ENCODE measurements at places on chromosomes 13 and 19. TPM values are rescaled to one million over a fixed set of nuclear protein-coding genes. Genes with fewer than 3 reads are reported as not detected.

- DNase-seq = no peak
Observed at GRCh38 chr13:22027566-22027965, 356.7 kb downstream of the FGF9 start.

GRCh38 chr19:1377965-1378785 lies 5.5 kb upstream of the NDUFS7 start:
- no peak for DNase-seq

DNA sequence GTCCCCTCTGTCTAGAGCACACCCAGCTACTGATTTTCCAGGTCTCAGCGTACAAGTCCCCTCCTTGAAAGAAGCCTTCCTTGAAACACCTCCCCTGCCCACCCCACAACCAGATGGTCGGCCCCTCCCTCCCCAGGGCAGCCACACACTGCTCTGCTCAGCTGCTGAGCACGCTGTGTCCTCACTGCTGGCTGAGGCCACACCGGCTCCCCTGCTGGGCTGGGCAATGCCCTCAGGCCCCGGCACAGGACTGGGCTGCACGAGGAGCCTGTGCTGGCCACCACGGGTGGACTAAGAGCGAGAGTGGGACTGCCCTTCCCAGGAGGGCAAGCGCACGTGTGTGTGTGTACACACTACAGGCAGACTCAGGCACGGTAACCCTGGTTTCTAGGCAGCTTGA lies 11.8 kb upstream of the RSPH6A start:
- no peak for DNase-seq

- DNase-seq = no peak
Observed at GRCh38 chr13:77519808-77520207, 15.7 kb upstream of the SCEL start.

DNA sequence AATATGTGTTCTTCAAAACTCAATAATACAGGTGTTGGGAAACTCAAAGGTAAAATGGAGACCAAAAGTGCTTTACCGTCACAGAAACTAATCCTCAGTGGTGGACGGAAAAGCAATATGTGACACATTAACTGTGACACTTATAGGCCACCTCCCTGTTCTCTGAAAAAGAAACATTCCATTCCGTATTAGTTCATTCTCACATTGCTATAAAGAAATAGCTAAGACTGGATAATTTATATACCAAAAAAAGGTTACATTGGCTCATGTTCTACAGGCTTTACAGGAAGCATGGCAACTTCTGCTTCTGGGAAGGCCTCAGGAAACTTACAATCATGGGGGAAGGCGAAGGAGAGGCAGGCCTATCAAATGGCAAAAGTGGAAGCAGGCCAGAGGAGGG lies 435.3 kb upstream of the HTR2A start:
- DNase-seq = no peak

DNA sequence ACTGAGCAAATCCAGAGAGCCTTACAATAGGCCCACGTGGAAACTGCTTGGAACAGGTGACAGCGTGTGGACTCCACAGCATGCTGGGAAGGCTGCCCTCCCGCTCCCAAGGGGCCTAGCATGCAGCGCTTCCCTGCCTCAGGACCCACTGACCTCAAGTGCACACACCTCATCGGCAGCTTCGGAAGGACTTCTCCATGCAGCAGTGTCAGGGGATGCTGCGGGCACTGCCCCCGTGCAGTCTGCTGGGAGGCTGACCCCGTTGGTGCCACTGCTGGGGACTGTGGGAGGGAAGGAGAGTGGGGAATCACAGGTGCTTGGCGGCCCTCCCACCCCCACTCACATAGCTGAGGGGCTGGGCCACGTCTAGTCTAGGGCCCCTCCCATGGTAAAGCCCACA lies 17.2 kb downstream of the CAPS start:
- DNase-seq = no peak

DNA sequence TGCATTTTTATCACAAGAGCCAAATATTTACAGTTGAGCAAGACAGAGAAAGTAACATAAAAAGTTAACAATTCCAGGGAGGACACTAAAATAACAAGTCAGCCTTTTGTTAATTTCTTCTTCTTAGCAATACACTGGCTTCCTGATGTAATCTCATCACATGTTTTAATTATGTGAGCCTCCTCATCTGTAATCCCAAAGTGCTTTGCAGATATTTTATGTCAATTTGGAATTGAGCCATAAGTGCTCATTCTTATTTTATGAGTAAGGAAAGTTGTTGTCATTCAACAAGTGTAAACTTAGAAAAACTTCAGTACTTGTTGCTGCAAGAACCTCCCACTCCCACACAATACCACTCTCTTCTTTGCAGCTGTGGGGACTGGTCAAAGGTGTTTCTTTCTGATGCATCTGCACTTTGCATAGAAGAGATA lies 223.6 kb downstream of the GPC6 start:
- DNase-seq = no peak

DNA sequence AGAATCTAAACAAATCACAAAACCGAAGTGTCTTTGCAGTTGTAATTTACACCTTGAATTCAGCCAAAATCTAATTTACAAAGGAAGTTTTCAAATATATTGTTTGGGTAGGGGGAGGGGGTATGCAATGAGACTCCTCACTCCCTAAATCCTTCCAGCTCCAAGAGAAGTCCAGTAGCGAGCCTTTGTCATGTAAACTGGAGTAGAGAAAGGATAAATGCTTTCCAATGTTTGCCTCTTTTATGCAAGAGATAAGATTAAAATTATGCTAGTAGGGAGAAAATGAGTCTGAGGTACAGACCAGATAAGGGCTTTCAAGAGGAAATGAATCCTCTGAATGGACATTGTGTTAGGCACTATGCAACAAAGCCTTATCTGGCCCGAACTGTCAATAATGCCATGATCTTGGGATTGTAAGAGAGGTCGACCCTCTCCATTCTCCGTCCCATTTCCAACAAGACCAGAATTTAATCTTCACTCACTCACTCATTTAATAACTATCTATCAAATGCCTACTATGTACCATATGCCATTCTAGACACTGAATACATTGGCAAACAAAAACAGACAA lies 199.2 kb downstream of the LACC1 start:
- DNase-seq = no peak

GRCh38 chr13:108993346-108993745 lies 363.9 kb downstream of the MYO16 start:
- no peak for DNase-seq

DNA sequence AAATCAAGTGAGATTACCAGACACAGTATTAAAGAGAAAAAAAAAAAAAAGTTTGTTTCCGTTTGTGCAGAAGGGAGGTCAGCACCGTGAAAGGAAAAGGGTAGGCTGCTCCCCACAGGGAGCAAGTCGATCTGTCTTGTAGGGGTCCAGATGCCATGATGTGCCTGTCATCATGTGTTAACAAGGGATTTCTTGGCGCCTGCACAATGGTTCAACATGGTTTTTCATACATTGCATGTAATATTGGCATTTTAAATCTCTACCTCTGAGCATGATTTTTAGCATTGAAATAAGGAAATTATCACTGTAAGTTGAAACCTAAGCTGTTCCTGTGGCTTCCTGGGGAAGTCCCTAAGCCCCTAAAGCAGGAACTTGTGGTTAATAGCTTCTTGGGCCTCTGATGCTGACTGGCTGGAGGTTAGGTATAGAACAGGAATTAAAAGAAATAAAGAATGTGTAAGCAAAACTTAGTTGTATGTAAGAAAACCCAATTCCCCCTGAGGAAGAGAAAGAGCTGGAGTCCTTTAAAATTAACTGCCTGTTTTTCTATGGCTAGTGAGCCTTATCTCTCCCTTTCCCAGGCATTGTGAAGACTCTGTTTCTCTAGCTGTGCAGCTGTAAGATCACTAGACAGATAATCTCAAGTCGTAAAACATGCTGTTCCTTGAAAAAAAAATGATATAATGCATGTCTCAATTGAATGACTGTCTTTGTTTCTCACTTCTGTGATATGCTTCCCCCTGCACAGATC lies 7.4 kb upstream of the FCGBP start:
- peak; percentile 84 for DNase-seq

DNA sequence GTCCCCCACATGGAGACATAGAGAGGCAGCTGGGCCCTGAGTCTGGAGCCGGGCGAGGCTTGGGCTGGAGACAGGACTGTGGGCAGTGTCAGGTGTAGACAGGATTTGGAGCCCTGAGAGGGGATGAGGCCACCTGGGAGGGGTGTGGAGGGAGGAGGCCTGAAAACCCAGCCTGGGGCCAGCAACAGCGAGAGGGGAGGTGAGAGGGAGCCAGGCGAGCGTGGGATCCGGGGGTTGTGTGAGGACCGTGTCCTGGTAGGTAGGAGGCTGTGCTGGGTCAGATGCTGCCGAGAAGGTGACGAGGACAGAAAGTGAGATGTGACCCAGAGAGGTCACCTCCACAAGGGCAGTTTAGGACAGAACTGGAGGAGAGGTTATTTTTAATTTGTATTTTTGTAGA lies 7.4 kb downstream of the MPND start:
- no peak for DNase-seq

GRCh38 chr13:44236370-44236769 lies 137.3 kb upstream of the SERP2 start:
- DNase-seq = no peak

DNA sequence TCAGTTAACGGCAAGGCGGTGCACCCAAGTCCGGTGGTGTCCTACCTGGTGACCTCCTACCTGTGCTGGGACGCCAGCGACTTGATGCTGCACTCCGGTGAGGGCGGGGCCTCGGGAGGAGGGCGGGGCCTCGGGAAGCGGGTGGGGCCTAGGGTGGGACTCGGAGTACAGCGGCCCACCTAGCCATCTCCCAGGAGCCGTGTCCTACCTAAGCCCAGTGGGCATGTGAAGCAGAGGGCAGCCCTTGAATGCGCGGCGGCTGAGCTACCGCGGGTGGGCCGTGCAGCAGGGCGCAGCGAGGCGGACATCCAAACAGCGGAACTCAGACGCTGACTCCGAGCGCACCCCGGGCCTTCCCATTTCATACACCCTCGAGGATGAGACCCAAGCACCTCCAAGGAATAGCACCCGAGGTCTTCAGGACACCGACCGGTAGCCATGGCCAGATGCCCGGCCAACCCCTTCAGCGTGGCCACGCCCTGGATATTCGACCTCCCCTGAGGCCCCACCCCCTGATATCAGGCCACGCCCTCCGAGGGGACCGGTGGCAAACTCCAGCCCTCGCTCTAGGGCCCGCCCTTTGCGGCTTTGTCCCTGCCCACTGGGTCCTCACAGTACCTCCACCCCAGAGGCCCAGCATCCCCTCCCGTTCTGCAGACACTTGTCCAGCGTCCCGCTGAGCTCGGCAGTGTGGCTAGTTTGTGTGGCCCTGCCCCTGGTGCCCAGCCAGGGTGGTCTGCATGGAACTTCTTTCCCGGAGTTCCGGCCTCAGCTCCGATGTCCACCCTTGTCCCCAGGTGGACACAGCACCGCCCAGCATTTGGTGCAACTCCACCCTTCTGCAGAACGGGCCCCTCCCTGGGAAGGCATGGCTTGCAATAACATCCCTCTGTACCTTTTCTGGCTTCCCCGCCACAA lies 5.4 kb downstream of the KLK1 start:
- no peak for DNase-seq

PEAK3 gene
- total RNA-seq = not detected

PSG2 gene
- not detected for total RNA-seq

SLAIN1 gene
- total RNA-seq = 31.8 TPM
